ENCODE measurements at places on chromosomes 1 and 21.

DNA sequence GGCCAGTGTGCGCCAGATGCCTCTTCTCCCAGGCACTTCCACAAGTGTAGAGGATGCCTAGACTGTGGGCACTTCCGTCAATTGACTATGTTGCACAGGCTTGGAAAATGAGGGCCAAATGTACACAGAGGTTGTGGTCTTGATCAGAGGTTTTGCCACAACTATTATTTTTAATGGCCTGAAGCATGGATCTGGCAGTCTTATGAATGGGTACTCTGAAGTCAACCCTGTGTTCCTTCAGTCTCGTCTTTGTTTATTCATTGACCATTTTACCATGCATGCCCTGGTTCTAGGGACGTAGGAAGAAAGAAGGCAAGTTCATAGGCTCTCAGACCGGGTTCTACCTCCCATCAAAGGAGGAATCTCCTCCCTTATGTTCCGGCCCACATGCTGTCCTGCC, 329.1 kb downstream of the HHAT start:
- no peak for ATAC-seq

DNA sequence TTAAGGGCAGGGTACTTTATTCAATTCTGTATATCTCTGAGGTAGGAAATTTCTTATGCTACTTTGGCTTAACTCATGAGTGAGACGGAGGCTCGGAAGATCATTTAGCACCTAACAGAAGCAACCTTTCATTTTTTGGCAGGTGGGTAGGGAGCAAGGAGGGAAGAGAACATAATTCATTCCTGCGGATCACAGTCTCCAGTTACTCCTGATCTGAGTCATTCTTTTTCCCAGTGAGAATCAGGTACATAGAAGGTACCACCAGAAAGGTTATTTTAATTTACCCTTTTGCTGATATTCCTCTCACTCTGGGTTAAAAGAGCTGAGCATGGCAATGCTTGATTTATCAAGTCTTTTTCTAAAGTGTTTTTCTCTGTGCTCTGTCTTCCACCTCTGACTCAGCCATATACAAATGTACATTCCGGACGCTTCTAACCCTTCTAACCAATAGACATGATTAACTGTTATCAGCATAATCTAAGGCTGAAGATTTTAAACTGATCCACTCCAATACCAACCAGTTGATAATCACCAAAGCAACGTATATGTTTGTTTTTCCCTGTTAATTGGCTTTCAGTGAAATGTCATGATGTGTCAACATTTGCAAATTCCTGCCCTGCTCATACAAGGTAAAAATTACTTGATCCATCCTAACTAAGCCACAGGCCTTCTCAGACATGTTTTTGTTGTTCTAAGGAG, 271.7 kb downstream of the DUSP10 start:
- ATAC-seq, result no peak

DNA sequence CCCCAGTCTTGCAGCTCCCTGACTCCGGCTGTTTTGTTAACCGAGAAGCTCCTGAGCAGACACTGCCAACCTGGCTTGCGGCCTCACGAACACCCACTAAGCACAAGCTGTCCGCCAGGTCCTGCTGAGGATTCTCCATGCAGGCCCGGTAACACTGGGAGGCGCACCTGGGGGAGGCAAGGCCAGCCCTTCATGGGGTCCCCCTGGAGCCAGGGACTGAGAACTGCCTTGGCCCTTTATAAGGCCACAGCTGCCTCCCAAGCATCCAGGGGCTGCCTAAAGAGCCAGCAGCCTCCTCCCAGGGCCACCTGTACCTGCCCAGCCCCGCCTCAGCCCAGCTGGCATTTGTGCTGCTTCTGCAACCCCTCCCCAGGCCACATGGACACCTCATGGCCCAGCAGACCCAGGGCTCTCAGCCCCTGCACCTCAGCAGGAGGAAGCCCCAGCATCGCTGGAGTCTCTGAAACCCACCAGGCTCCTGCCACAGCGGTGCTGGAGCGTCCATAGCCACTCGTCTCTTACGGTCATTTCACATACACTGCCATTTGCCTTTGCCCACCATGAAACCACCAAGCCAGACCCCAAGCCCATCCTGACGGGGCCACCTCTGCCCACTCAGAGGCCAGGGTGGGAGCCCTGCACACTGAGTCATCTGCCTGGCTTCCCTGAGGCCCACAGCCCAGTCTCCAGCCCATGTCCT, 82.5 kb downstream of the NPHP4 start:
- ATAC-seq, result no peak

DNA sequence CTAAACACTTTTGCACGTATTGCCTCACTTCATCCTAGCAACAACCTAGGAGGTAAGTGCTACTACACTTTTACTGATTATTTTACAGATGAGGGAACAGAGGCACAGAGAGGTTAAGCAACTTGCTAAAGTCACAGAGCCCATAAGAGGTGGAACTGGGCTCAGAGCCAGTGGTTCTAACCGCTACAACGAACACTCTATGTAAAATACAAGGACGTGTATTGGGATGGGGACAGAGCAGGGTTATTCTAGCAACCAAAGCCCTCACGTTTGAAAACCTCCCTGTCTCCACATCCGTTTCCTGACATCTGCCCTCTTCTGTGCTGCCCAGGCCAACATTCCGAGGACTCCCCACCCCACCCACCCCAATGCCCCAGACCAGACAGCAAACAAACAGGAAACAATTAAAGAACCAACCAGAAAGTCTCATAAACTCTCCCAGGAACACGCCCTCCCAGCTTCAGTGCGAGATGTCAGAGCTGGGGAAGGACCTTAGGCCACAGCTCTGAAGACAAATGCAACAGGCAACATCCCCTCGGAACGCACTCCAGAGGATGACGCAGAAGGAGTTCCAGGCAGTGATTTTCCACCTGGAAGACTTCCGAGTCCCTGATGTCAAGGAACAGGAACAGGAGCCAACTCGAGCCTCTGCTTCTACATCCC, 41.1 kb downstream of the GLIS1 start:
- ATAC-seq, result peak; percentile 65

GRCh38 chr1:30794260-30794659, 36.7 kb upstream of the LAPTM5 start:
- no peak for ATAC-seq

DNA sequence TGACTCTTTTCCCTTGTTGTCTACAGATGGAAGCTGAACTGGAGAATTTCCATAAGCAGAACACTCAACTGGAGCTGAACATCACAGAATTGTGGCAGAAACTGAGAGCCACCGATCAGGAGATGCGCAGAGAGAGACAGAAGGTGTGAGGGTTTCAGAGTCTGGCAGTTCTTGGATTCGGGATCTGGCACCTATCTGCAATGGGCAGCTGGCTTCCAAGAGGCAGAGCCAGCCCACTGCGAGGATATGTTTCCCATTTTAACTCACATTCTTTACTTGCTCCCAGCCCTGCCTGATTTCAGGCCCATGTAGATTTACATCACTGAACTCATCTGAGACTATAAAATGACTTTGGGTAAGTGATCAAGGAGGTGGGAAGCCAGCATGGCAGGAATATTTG, 37.3 kb upstream of the TMEM125 start:
- ATAC-seq, result no peak

All from gastroesophageal sphincter (tissue), 4 donors.